ENCODE measurements at places on chromosomes 2 and 18. TPM values are rescaled to one million over a fixed set of nuclear protein-coding genes. Genes with fewer than 3 reads are reported as not detected.

GRCh38 chr2:1297372-1298159 lies 115.7 kb upstream of the TPO start:
- no peak for DNase-seq
- H3K4me3 ChIP-seq = no peak overlapping the region
- H3K36me3 ChIP-seq = no peaks in the 10 kb centered on the region
- H3K27me3 ChIP-seq = no peaks in the 10 kb centered on the region

- no peaks in the 10 kb centered on the region for H3K36me3 ChIP-seq
- H3K4me1 ChIP-seq = peaks cover 6% of the 10 kb centered on the region
- no peak for DNase-seq
- H3K4me3 ChIP-seq = no peak overlapping the region
- no peak overlapping the region for H3K27ac ChIP-seq
These were observed 15.8 kb upstream of the PRSS56 start for GRCh38 chr2:232504438-232504837.

DNA sequence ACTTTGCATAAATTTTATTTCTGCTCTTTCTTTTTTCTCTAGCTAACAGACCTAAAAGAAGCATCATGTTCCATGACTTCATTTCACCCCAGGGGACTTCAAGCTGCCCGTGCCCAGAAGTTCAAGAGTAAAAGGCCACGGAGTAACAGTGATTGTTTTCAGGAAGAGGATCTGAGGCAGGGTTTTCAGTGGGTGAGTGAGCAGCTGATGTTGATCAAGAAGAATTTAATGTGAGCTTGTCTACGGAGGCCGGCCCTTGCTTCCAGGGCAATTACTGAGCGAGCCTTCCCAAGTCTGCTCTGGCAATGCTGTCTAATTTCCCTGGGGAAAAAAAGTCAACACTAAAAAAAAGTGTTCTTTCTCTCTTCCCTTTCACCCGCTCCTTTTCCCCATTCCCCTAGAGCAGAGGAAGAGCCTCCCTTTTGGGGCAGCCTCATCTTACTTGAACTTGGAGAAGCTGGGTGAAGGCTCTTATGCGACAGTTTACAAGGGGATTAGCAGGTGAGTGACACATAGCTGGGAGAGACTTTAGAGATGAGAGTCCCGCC lies 1.2 kb downstream of the CDK15 start:
- no peaks in the 10 kb centered on the region for H3K36me3 ChIP-seq
- peaks cover 6% of the 10 kb centered on the region for H3K27me3 ChIP-seq
- H3K4me3 ChIP-seq = no peak overlapping the region
- H3K4me1 ChIP-seq = no peaks in the 10 kb centered on the region
- no peak for DNase-seq

DNA sequence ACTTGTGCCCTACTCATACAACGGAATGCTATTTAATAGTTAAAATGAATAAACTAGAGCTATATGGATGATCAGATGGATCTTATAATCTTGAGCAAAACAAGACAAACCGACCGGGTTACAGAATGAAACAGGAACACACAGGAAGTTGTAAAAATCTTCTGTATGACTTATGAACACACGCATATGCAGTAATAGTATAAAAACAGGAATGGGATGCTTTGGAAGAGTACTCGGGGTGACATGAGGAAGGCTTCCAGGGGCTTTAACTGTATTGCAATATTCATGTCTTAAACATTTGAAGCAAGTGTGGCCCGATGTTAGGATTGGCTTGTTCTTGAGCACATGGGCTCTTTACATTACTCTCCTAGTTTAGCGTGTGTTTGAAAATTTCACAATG lies 14.9 kb upstream of the E2F6 start:
- H3K36me3 ChIP-seq = no peaks in the 10 kb centered on the region
- DNase-seq = no peak
- H3K27me3 ChIP-seq = peaks cover 9% of the 10 kb centered on the region
- H3K4me3 ChIP-seq = no peak overlapping the region

- no peak overlapping the region for H3K4me3 ChIP-seq
- peaks cover 21% of the 10 kb centered on the region for H3K4me1 ChIP-seq
These were observed 4.1 kb upstream of the RMP24 start for GRCh38 chr18:35968278-35968880.

DNA sequence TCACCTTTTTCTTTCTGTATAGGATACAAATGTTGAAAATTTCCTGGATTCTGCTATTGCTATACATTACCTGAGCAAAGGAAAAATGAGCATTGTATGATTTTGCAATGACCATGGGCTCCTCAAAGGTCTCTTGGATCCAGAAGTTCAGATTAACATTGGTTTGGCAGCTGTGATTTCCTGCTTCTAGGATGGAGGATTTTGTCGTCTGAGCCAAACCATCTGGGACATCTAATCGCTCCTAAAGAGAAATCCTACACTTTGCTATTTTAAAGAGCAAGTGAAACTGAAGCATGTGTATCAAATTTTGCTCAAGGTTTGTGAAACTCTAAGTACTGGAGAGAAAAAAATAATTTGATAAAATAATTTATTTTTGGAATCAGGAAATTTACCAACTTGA lies 115.1 kb upstream of the ST6GAL2 start:
- no peaks in the 10 kb centered on the region for H3K27me3 ChIP-seq
- no peaks in the 10 kb centered on the region for H3K36me3 ChIP-seq
- no peak overlapping the region for H3K27ac ChIP-seq
- H3K4me1 ChIP-seq = no peaks in the 10 kb centered on the region
- no peak for DNase-seq

- DNase-seq = no peak
- H3K27ac ChIP-seq = no peak overlapping the region
- H3K4me1 ChIP-seq = no peaks in the 10 kb centered on the region
- no peaks in the 10 kb centered on the region for H3K27me3 ChIP-seq
These were observed 62.1 kb upstream of the ZNF516 start for GRCh38 chr18:76557026-76557575.

DNA sequence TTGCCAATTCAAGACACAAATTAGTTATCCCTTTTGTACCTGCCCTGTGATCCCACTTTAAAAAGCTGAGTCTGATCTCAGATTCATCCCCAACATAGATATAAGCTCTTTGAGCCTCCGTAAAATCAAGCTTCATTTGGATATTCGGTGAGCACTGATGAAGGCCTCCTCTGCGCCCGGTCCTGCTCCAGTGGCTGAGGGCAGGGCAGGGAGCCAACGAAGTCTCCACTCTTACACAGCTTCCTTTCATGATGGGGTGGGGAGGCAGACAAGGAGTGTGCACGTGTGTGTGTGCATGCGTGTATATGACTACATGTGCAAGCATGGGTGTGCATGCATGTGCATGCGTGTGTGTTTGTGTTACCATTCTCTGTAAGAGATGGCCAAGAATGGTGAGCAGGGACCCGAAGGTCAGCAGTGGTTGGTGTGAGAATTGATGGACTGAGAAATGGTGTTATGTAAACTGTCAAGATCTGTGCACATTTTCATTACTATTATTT lies 43.6 kb downstream of the IL1RL2 start:
- H3K36me3 ChIP-seq = no peaks in the 10 kb centered on the region
- H3K27me3 ChIP-seq = no peaks in the 10 kb centered on the region
- H3K4me3 ChIP-seq = no peak overlapping the region
- H3K4me1 ChIP-seq = peaks cover 15% of the 10 kb centered on the region
- no peak for DNase-seq

DNA sequence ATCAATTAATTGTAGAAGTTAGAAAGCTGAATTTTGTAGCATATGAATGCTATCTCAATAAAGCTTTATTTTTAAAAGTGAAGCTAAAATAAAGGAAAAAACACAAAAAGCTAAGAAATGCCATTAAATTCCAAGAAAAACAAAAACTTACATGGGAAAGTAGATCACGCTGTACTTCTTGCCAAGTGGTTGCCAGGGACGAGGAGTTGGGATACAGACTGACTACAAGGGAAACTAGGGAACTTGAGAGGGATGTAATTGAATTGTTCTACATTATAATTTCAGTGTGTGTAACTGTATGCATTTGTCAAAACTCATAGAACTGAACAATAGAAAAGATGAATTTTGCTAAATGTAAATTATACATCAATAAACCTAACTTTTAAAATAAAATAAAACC lies 108.1 kb downstream of the DYM start:
- no peak for DNase-seq
- H3K4me3 ChIP-seq = no peak overlapping the region
- H3K27me3 ChIP-seq = no peaks in the 10 kb centered on the region

- DNase-seq = no peak
- no peaks in the 10 kb centered on the region for H3K27me3 ChIP-seq
- no peak overlapping the region for H3K27ac ChIP-seq
- no peak overlapping the region for H3K4me3 ChIP-seq
These were observed 360.8 kb downstream of the RBM43 start for GRCh38 chr2:150900913-150901312.

DNA sequence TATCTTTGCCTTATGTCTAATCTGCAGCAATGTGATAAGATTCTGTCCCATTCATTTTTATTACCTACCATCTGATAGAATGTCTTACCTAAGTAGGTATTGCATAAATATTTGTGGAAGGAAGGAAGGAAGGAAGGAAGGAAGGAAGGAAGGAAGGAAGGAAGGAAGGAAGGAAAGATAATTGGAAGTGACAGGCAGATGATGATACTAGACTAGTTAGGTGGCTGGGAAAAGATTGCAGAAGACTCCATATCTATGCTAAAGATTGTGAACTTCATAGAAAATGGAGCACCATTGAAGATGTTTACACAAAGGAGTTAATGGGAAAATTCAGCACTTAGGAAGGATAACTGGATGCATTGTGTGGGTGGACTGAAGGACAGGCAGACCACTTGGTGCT lies 909.0 kb downstream of the EPHA4 start:
- H3K27ac ChIP-seq = no peak overlapping the region
- H3K4me1 ChIP-seq = no peaks in the 10 kb centered on the region
- no peak for DNase-seq

DNA sequence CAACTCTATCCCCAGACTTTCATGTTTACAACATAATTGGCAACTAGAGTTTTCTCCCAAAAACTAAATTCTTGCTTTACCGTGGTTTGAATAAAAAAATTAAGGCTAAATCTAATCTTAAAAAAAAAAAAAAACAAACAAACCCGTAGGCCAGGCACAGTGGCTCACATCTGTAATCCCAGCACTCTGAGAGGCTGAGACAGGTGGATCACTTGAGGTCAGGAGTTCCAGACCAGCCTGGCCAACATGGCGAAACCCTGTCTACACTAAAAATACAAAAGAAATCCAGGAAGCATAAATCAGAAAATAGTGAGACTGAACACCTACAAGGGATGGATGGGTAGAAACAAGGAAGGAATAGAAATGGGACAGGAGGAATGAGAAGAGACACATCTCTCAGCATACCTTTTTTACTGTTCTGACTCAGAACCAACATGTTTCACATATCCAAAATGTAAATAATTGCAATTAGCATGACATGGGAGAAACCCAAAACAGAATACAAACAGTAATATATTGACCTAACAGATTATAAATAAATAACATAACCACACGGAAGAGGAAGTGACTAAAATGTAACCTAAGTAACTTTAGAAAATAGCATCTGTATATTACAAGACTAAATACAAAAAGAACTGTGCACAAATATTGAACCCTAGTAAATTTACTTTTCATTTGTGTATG lies 17.5 kb downstream of the MGAT4A start:
- no peaks in the 10 kb centered on the region for H3K36me3 ChIP-seq
- H3K4me3 ChIP-seq = peak overlapping the region; percentile 38
- no peak overlapping the region for H3K27ac ChIP-seq
- no peaks in the 10 kb centered on the region for H3K27me3 ChIP-seq
- peaks cover 66% of the 10 kb centered on the region for H3K4me1 ChIP-seq

- no peaks in the 10 kb centered on the region for H3K36me3 ChIP-seq
- H3K4me1 ChIP-seq = no peaks in the 10 kb centered on the region
- H3K27me3 ChIP-seq = no peaks in the 10 kb centered on the region
- no peak overlapping the region for H3K4me3 ChIP-seq
- no peak overlapping the region for H3K27ac ChIP-seq
- DNase-seq = no peak
These were observed 31.0 kb downstream of the ABCA12 start for GRCh38 chr2:215107216-215108056.

DNA sequence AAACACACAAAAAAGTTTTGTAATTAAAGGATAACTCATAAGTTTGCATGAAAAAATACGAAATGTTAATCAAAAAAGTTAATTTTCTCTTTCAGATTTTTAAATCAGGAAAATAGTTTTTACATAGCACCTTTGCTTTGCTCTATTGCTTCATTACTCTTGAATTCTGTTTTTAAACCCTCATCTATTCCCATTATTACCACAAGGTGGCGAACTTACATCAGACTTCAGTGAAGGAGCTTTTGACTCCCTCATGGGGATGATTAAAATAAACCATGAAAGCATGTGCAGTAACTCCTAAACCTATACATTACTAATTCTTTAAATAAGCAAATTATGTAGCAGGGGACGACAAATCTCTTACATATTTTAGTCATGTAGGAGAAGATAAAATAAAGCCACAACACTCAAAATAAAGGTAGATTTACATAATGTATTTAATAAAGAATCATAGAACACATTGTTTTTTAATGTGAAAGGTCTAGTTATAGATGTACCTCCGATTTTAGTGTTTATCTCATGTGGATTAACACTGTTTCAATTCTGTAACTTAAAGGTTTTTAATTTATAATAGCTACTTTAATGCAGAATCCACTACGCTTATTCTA lies 105.2 kb downstream of the NETO1 start:
- no peak overlapping the region for H3K27ac ChIP-seq
- no peak for DNase-seq
- no peaks in the 10 kb centered on the region for H3K36me3 ChIP-seq
- H3K4me3 ChIP-seq = no peak overlapping the region
- H3K4me1 ChIP-seq = no peaks in the 10 kb centered on the region
- no peaks in the 10 kb centered on the region for H3K27me3 ChIP-seq

GRCh38 chr2:127164761-127165538 lies 55.1 kb downstream of the CYP27C1 start:
- H3K27me3 ChIP-seq = no peaks in the 10 kb centered on the region
- H3K36me3 ChIP-seq = no peaks in the 10 kb centered on the region
- DNase-seq = no peak
- H3K4me3 ChIP-seq = no peak overlapping the region

DNA sequence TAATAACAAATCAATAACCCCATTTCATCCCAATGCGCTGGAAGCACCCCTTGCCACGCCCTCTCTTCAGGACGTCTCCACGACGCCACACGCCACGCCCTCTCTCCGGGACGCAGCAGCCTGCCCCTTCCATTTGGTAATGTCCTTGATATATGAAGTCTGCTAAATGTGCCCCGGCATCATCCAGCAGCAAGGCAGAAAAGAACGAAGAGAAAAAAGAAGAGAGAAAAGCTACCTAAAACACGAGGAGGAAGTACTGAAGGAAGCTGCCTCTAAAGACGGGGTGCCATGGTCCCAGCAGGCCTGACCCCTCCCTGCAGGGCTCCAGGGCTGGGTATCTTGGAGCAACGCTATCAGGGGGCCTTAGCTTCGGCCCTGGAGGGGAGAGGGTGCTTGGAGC lies 41.8 kb downstream of the CNGA3 start:
- H3K4me1 ChIP-seq = no peaks in the 10 kb centered on the region
- H3K27ac ChIP-seq = no peak overlapping the region
- no peak overlapping the region for H3K4me3 ChIP-seq
- no peak for DNase-seq
- H3K27me3 ChIP-seq = peaks cover 2% of the 10 kb centered on the region

GRCh38 chr2:160224060-160224459 lies 24.0 kb upstream of the ITGB6 start:
- DNase-seq = no peak
- H3K36me3 ChIP-seq = no peaks in the 10 kb centered on the region
- H3K27me3 ChIP-seq = no peaks in the 10 kb centered on the region
- H3K27ac ChIP-seq = no peak overlapping the region
- H3K4me1 ChIP-seq = peaks cover 26% of the 10 kb centered on the region

The NEDD4L gene
- 19.6 TPM for total RNA-seq

GRCh38 chr18:48545757-48546321 lies 7.0 kb downstream of the CTIF start:
- H3K27me3 ChIP-seq = peaks cover 13% of the 10 kb centered on the region
- peaks cover 6% of the 10 kb centered on the region for H3K4me1 ChIP-seq
- H3K36me3 ChIP-seq = no peaks in the 10 kb centered on the region
- H3K4me3 ChIP-seq = no peak overlapping the region
